ENCODE measurements at places on chromosomes 1 and 21. TPM values are rescaled to one million over a fixed set of nuclear protein-coding genes. Genes with fewer than 3 reads are reported as not detected.

HSPA6 gene
- 2.5 TPM for total RNA-seq

NFASC gene
- 94.2 TPM for total RNA-seq

MR1 gene
- 9.0 TPM for total RNA-seq

SHISAL2A gene
- total RNA-seq: not detected

RAP1GAP gene
- total RNA-seq: 15.3 TPM

KCNA2 gene
- total RNA-seq: 0.50 TPM

DSCAM gene
- not detected for total RNA-seq

LCE6A gene
- total RNA-seq: not detected

PLA2G5 gene
- total RNA-seq: 91.6 TPM

TSPAN2 gene
- total RNA-seq: 9.5 TPM

DNA sequence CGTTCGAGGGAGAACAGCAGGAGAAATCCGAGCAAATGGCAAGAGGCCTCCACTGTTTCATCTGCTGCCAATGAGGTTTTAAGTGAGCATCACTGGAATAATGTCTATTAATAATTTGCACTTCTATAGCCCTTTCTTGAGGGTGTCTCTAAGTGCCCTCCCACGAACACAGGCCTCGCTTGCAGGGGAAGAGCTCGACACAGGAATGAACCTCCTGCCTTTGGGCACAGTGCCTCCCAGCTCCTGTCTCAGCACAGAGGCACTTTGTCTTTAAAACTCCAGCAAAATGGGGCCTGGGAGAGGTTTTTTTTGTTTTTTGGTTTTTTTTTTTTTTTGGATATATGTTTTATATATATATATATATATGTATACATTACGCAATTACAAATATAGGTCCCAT, 56.6 kb downstream of the OLIG1 start:
- no peak for DNase-seq

DNA sequence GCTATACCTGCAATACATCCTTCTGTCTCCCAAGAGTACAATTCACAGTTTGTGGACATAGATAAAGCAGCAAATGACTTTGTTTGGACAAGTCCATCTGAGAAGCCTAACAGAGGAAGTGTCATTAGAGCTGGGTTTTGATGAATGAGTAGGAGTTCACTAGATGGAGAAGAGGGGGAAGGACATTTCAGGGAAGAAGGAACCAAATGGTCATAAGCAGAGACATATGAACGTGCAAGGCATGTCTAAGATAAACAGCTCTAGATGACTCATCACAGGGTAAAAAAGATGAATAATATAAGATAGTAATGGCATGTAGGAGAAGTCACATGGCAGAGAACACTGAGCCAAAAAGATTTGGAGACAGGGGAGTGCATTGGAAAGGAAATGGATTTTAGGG, 54.5 kb downstream of the HMGB4 start:
- DNase-seq: no peak

- DNase-seq: no peak
Measured at GRCh38 chr1:209926045-209926444, 12.0 kb upstream of the SYT14 start.

DNA sequence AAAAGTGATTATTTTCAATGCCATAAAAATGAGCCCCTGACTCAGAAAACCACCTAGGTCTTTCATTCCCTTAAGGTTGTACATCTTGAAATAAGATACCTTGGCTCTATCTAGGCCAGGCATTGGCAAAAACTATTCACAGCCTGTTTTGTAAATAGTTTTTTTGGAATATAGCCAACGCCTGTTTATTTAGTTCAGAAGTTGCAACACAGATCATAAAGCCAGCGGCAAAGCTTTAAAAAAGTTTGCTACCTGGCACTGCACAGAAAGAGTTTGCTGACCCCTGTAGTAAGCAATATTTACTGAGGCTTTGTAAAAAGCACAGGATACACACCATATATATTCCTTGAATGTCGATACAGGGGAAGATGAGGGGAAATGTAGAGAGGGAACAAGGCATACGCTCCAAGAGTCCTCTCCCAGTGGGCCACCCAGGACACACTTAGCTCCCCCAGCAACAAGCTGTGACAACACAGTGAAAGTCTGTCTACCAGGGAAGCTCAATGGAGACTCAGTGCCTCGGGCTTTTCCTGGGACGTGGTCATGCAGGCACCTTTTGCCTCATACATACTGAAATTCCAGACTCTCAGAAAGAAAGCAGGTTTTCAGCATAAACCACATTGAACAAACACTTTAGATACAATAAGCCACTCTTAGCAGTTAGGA, 20.5 kb downstream of the TARBP1 start:
- no peak for DNase-seq

DNA sequence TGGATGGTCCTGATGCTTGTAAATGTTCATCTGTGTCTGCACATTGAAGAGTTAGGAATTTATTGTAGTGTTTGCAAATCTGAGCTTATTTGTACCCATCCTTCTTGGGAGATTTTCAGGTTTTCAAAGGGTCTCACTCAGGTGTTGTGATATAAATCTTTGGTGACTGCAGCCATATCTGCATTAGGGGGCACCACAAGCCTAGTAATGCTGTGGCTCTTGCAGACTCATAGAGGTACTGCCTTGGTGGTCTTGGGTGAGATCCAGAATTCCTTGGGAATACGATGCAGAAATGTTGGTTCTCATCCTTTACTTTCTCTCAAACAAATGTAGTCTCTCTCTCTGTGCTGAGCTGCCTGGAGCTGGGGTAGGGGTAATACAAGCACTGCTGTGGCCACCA, 405.9 kb downstream of the TTLL7 start:
- DNase-seq: no peak

DNA sequence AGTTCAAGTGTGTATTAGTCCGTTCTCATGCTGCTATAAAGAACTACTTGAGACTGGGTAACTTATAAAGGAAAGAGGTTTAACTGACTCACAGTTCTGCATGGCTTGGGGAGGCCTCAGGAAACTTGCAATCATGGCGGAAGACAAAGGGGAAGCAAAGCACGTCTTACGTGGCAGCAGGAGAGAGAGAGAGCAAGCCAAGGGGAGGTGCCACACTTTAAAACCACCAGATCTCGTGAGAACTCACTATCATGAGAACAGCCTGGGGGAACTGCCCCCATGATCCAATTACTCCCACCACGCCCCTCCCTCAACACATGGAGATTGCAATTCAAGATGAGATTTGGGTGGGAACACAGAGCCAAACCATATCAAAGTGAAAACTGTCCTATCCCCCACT, 4.1 kb upstream of the MIS18A start:
- DNase-seq: no peak

- peak; percentile 96 for DNase-seq
Measured at GRCh38 chr1:159900086-159900680, at the start of gene CFAP45. Gene CFAP45, minus strand, starts transcription at chr1:159900165. Its CDS starts 67 bp downstream, at chr1:159900098.

DNA sequence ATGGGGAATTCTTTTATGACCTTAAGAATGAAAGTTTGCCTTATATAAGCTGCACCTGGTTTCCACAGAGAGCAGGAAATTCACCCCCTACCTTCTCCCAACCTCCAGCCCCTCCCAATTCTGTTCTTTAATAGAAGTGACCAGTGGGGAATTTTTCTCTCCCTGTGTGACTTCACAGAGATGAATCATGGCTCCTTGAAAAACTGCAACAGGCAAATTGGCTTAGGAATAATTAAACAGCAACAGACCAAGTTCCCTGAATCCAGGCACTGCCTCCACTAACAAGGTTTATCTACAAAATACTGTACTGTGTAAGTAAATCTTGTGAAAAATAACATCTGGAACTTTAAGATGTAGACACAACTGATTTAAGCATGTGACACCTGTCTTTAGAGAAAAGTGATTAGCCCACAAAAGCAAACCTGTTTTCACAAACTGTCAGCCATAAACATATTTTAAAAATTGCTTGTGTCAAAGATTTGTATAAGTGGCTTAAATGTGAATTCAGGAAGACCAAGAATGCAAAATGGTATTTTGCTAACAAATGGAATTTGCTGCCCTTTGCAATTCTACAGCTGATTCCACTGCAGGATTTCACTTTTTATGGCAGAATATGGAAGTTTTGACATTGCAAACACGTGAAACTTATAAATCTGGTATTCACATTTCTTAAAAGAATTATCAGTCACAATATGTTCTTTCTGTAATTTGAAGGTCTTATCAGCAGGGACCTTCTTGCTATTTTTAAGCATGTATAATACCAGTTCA, 54.0 kb downstream of the ALG14 start:
- no peak for DNase-seq

GRCh38 chr1:913491-914130, 10.1 kb upstream of the SAMD11 start:
- DNase-seq: peak; percentile 62

DNA sequence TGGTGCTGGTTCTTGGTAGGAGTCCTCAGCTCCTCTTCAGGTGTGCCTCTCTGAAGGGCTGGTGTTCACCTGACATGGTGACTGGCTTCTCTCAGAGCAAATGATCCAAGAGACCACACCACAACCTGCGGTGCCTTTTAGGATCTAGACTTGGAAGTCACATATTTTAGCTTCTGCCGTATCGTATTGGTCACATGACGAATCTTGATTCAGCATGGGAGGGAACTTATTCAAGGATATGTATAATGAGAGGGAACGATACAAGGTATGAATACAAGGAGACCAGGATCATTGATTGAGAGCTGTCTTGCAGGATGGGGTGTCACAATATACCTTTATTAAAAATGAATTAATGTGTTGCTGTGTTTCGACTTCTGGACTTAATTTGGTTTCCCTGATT, 58.0 kb downstream of the RAP1A start:
- DNase-seq: no peak

Data from right cardiac atrium (tissue), 5 donors.